NCI-H774 (cell line): ENCODE measurements at places on chromosomes 12 and 14.

DNA sequence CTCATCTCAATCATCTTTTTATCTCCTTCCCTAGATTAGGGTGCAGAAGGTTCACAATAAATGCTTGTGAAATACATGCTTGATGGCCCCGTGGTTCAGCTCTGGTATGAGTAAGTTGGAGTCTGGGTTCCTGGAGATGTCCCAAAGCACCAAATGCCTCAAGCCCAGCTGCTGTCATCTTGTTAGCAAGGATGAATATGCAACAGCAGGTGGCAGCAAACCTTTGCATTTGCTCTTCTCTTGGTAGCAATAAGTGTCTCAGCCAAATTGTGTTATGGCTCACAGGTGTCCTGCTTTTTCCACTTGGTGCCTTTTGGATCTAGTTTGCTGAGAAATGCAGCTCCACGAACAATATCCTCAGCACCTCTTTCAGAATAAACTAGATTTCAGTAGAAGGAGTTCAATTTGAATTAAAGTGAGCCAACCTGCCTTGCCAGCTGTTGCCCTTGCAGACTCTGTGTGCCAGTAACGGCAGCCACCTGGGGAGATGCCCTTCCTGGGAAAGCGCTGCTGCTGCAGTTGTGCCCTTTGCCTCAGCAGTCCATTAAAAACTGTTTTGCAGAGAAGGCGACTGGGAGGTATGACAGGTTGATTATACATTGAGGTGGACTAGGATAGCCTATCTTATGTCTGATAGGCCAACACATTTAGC lies 417.3 kb downstream of the SNAPC1 start:
- DNase-seq = peak; percentile 41

DNA sequence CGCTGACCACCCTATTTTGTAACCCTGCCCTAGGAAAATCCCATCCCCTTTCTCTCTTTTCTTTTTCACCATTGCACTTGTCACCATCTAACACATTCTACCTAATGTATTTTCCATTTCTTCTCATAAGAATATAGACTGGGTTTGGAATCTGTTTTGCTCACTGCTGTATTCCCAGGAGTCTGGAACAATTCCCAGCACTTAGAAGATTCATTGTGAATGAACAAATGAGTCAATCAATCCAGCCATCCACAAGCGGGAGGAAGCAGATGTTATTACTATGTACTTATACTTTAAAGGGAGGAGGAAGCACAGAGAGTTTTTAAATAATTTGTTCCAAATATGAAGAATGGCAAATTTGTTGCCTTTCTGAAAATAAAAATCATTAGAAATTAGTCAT lies 142.1 kb downstream of the KIF21A start:
- no peak for DNase-seq

DNA sequence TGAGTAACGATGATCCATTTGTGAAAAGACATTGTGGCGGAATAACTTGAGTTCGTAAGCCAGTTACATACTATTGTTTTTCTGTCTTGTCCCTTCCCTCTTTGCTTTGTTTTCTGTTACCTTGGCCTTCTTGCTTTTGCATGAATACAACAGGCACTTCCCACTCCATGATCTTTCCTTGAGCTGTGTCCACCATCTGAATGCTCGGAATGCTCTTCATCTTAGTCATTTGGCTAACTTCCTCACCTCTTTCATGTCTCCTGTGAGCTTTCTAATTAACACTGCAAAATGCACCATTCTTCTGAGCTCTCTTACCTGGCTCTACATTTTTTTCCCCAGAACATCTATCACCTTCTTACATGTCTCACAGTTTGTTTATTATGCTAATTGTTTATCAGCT lies 10.0 kb downstream of the KNTC1 start:
- DNase-seq = no peak

- DNase-seq = no peak
Observed at GRCh38 chr12:64585104-64585503, 25.2 kb upstream of the RASSF3 start.

GRCh38 chr14:74609721-74610120 lies 2.3 kb downstream of the LTBP2 start:
- no peak for DNase-seq

DNA sequence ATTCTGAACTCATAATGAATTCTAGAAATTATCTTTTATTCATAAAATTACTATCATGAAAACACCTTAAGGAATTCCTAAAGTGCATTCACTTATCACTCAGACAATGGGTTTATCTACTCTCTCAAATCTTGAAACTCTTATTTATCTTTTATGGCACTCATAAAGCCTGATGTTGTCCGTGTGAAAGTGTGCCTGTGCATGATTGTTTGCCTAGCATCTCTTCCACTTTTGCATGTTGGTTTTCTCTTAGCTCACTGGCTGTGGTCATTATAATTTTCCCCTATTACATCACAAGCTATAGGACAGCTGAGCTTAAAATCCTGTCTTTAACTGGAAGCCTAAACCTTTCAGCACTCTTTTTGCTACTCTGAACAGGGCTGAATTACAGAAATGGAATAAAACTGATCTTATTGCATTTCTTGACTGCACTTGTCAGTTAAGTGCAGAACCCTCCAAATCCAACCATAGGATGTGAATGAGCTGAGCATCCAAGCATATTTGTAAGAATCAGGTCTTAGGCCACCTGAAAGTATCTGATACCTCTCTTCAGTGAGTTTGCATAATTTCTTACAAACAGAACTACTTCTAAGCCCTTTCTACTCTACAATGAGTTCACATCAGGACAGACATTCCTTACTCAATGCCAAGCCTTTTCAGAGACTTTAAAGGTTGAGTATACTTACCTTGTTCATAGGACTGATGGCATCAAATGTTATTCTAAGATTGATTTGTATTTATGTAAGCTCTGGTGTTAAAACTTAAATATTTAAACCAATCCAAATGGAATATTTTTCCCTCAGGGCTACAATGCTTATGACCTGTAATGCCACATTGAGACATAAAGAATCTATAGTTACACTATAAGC lies 221.2 kb upstream of the KITLG start:
- no peak for DNase-seq

GRCh38 chr14:70905301-70905700 lies 2.0 kb upstream of the PCNX1 start:
- no peak for DNase-seq

DNA sequence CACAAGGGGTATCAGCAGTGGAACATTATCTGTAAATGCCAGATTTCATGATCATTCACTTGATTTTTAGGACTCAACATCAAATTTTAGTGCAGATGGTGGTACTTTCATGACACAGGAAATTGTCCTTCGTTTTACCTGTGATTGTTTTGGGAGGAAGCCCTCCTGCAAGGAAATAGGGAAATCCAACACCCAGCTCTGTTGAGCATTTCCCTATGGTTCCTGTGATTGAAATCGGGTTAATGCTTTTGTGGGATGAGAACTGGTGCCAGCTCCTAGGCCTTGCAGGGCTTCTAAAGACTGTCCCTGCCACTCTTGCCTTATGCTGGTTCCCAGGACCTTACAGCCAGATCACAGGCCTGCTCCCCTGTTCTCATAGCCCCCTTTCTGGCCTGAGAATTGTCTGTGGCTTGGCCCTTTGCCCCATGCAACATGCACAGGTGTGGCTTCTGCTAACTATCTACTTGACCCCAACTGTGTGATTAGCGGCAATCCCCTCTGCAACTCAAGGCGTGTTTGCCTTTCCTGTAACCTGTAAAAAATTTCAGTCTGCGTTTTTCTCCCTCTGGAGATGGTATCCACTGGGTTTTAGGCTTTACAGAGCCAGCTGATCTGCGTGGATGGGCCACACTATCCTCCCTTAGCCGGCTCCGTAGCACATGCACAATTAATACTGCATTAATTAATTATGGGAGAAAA lies 112.5 kb downstream of the ETV6 start:
- no peak for DNase-seq

GRCh38 chr12:124573839-124574786 lies 6.7 kb upstream of the NCOR2 start:
- DNase-seq = no peak

DNA sequence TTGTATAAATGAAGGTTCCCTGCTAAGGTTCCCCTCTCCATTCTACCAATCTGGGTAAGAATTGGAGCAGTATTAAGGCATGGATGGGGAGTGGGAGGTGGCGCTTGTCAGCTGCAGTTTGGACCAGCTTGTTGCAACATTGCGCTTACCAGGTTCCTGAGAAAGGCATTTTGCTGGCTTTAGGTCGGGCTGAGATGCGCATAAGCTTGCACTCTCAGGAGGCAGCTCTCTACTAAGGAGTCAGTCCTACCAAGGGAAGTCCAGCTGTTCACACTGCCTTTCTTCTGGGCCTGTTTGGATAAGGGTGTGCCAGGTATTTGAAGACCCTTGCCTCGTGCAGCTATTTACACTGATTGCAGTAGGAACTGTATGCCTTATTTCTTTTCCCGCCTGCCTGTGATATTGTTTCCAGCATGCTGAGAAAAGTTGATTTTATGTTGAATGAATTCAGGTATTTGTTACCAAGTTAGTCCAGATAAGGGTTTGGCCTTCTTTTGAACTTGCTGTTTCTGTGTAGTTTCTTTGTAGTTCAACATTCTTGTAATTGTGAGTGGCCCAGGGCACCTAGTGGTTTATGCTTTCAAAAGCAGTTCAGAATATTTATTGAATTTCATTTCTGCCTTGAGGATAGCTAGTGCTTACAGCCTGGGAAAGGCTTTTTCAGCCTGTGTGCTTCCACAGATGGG lies 2.6 kb downstream of the MLEC start:
- DNase-seq = no peak

DNA sequence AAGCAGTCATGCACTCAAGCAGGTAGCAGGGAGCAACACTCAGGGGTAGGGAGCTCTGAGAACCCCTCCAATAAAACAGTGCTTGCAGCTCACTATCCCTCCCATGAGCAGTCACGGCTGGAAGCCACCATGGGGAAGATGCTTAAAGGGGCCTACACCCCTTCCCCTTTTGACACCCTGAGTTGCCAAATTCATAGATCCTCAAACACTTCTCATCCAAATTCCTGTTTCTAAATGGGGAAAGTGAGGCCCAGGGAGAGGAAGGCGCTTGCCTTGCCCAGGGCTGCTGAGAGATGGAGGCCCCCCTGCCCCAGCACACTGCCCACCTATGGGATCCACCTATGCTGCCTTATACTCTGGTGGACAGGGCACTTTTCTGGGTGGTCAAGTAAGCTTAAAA lies 7.2 kb upstream of the ENDOU start:
- DNase-seq = no peak

- no peak for DNase-seq
Observed at GRCh38 chr12:30180602-30181001, 396.9 kb upstream of the TMTC1 start.

DNA sequence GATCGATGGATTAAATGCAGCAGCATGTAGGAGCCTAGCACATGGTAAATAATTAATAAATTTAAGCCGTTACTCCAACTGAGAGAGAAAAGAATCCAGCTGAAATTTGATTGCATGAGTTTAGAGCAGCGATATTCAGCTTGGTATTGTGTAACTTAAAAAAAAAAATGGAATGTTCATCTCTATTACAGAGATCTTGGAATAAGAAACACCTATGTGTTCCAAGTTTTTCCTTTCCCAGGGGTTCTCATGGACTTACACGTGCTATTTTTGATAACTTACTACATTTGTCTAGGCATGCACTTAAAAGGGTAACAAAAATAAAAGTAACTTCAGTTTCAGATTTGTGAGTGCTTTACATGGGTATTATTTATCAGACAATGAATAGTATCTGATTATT lies 122.8 kb downstream of the RASSF9 start:
- no peak for DNase-seq

DNA sequence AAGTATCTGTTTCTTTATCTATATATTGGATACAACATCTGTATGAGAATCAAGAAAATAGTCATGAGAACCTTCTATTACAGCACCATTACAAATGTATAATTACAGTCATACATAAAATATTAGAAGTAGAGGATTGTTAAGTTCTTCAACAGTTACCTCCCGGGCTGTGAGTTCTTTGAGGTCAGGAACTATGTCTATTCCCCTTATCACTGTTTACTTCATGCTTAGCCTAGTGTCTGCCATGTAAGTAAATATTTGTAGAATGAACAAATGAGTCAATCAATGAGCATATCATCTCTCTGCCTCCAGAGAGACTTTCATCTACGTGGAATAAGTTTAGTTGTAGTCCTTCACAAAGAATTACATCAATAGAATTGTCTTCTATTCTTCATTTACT lies 47.2 kb downstream of the PUS7L start:
- no peak for DNase-seq

- peak; percentile 21 for DNase-seq
Observed at GRCh38 chr12:1691123-1692007, 495 bp downstream of the ADIPOR2 start.

GRCh38 chr12:97464385-97465321 lies 2.0 kb downstream of the RMST start:
- DNase-seq = peak; percentile 61

DNA sequence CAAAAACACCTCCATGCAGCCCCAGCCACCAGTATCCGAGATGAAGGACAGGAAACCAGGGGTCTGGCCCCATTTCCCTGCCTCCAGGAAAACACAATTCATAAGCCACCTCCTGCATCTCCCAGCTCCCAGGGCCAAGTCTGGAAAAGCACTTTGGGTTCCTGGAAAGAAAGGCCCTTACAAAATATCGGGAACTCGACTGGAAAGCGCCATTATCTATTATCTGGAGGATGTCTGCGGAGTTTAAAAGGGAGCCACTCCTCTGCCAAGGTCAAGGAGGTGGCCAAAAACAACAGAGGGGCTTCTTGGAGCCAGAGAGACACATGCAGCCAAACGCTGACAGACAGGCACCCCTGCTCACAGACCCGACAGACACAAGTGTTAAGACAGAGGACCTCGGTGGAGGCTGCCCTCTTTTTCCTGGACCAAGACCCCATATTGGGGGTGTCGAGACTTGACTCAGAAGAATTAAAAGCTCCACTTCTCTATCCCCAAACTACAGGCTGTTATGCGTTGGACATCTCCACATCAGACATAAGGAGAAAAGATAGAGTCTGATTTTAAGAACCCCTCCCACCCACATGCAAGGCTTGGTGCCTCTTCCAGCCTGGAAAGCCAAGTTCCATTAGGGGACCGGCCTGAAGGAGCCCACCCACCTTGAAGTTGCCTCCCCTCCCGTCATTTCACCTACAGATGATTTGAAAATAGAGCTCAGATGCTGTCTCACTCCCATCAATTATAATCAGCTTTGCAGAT lies 9.6 kb downstream of the ACTN1 start:
- DNase-seq = no peak

- no peak for DNase-seq
Observed at GRCh38 chr12:18899162-18899561, 161.2 kb downstream of the CAPZA3 start.

- DNase-seq = no peak
Observed at GRCh38 chr14:75234173-75235115, 44.2 kb upstream of the FOS start.

- DNase-seq = no peak
Observed at GRCh38 chr14:74438351-74438915, 12.4 kb upstream of the SYNDIG1L start.

DNA sequence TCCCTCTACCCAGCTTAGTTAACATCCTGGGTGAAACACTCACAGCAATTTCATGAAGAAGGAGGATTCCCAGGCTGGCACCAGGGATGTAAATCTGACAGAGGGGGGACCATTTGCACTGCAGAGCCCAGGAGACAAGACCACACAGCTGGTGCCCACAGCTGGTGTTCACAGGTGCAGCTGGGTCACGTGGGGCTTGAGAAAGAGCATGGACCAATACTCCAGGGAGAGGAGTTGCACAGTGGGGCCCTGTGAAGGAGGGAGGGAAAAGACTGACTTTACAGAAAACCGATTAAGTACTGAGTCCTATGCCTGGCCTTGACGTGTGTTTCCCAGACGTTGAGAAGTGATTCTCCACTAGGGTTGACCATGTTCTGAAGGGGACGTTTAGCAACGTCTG lies 1316.7 kb upstream of the TMEM132C start:
- no peak for DNase-seq

- DNase-seq = peak; percentile 75
Observed at GRCh38 chr12:49358483-49359141, 8.7 kb upstream of the SPATS2 start.

- no peak for DNase-seq
Observed at GRCh38 chr14:92596331-92596907, 82.8 kb downstream of the RIN3 start.
